ENCODE measurements at places on chromosomes 1 and 21.

- DNase-seq: peak; percentile 34
Measured at GRCh38 chr1:38527373-38527966, 332.1 kb downstream of the RRAGC start.

GRCh38 chr1:61244114-61244513, 161.8 kb downstream of the NFIA start:
- no peak for DNase-seq

DNA sequence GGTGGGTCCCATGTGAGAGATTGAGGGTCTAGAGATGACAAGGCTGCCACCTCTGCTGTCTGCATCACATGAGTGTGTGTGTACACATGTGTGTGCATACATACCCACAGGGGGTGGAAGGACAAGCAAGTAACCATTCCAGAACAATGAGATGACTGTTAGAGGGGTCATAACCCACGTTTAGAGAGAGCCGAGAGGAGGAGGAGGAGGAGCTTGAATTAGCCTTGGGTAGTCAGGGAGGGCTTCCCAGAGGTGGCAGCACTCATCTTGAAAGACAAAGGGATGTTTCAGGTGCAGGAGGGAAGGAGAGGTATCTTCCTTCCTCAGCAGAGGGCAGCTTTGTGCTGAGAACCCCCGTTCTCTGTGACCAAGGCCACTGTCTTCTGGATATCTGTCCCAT, 21.3 kb downstream of the TNFRSF1B start:
- no peak for DNase-seq

DNA sequence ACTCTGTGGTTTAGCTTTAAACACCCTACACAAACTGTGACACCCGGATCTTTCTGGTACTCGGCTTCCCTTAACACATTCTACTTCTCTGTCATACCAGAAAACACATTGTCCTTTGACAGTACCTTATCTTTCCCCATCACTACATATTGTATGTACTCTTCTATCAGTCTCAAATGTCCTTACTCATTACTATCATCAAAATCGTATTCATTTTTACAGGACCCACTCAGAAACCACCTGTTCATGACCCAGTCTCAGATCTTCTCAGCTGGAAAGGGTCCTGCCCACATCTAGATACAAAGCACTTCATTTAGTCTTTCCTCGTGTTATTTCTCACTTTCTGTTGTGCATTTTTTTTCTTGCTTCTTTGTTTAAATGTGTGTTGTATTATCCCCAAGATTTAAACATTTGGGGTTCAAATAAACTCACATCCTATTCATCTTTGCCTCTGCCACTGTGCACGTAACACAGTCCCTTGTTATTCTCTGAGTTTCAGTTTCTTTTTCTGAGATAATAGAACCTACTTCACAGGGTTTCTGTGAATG, 27.7 kb downstream of the CD34 start:
- no peak for DNase-seq

DNA sequence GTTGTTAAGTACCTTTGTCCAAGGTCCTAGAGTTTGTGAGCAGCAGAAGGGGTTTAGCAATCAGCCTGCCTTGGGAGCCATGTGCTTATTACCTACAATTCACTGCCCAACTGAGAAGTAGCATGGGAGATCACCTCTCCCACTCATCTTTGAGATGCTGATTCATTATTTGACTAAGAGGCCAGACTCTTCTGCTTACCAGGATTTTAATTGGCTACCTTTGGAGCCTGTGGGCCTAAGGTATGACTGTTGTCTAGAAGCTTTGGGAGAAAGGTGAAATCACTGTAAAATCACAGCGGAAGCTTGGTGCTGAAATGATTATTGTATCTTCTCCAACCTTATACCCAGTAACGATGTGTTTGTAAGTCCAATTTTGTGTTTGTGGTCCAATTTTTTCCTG, 213.4 kb downstream of the ST6GALNAC3 start:
- no peak for DNase-seq

DNA sequence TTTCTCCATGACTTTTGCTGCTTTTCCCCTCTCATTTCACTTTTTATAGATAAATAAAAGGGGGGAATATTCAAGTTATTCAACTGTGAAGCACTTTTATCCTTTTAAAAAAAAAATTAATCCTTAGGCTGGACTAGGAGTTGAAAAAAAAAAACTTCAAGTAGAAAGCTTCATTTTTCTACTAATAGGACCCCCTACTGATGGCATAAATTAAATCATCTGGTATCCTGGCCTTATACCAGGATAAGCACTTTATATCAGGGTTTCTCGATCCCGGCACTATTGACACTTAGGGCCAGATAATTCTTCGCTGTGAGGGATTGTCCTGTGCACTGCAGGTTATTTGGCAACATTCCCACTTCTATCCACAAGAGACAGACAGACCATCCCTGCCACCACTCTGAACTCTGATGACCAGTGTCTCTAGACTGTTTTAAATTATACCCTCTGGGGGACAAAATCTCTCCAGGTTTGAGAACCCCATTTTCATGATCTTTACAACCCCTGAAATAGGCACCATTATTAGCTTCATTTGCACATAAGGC, 17.6 kb downstream of the USP33 start:
- no peak for DNase-seq
